ENCODE measurements at places on chromosomes 16 and 17.

DNA sequence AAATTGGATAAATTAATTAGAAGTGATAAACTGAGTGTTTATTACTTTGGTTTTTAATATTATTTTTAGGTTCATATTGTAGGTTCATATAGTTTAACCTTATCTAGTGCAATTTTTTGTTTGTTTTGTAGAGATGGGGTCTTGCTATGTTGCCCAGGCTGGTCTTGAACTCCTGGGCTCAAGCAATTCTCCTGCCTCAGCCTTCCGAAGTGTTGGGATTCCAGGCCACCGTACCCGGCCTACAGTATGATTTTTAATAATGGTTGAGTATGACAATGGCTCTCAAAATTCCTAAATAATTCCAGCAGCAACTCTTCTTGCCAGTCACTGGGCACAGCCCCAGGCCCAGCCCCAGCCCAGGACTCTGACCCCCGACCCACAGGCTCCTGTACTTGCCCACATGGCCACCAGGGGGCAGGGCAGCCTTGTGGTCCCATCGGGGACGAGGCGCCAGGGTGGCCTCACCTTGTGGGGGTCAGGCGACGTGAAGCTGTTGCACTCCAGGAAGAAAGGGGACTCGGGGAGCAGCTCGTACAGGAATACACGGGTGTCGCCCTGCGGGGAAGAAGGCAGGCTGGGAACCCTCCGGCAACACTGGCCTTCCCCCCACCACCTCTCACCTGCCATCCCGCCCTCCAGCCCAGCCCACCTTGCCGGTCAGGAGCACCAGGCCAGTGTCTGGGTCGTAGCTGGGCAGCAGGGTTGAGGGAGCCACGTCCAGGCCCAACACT, 7.9 kb upstream of the PAM16 start:
- peak; percentile 69 for DNase-seq

GRCh38 chr16:28549301-28549899, 4.3 kb upstream of the SGF29 start:
- DNase-seq: no peak

- no peak for DNase-seq
Measured at GRCh38 chr17:22514315-22514714, 822.0 kb downstream of the KCNJ18 start.

GRCh38 chr17:75020331-75021110, 8.1 kb downstream of the MRPL58 start:
- no peak for DNase-seq

- no peak for DNase-seq
Measured at GRCh38 chr17:79330696-79331095, 256.1 kb downstream of the ENGASE start.

DNA sequence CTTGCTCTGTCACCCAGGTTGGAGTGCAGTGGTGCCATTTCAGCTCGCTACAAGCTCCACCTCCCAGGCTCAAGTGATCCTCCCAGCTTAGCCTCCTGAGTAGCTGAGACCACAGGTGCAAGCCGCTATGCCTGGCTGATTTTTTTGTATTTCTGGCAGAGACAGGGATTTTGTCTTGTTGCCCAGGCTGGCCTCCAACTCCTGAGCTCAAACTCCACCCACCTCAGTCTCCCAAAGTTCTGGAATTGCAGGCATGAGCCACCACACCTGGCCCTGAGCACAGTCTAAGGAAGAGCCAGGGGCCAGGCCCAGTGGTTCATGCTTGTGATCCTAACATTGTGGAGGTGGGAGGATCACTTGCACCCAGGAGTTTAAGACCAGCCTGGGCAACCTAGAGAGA, 21.8 kb upstream of the BCO1 start:
- DNase-seq: no peak

GRCh38 chr17:70624211-70624610, 454.9 kb downstream of the KCNJ2 start:
- DNase-seq: no peak

DNA sequence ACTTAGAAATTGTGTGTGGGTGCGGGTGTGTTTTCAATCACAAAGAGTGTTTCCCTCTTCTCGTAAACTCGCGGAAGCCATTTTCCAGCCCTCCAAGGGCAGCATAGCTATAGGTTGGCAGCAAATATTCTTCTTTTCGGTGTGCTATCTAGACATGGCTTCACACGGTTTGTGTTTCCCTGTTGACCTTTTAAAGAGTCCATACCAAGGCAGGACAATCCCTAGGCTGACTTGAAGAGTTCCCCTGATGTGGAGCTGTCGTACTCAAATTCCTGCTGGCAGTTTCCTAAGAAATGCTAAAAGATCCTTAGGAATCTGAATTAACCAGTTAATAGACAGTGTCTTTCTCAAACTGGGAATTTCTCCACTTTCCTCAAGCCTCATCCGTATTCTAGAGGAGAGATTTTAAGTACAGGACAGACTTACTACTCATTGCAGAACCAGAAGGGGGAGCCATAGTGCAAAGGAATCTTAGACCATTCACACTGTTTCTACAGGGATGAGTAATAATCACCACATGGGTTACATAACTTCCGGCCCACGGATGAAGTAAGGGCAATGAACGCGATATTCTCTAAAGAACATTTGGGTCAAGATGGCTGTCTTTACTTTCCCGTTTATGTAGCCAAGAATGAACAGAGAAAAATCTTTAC, 288.6 kb upstream of the ELAC2 start:
- no peak for DNase-seq

DNA sequence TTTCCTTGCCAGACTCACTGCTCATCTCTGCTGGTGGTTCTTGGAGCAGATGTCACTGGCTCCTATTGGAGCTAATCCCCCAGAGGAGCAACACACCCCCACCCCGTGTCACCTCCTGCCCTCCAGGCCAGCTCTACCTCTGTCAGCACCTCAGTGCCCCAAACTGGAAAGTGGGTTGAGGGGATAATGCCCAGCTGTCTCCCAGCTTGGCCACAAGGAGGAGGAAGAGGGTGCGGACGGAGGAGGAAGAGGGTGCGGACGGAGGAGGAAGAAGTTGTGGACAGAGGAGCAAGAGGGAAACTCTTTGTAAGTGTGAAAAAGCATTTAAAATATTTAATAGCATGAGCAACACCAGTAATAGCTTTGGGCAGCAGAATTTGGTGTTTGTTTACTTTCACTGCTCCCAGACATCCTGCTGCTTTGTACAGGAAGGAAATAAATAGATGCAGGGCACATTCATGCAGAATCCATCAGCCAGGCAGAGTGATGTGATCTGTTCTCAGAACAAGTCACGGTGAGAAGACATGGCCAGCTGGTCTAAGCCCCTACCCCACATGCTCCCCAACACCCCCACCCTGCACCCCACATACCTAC, 82.5 kb downstream of the C17orf67 start:
- no peak for DNase-seq

DNA sequence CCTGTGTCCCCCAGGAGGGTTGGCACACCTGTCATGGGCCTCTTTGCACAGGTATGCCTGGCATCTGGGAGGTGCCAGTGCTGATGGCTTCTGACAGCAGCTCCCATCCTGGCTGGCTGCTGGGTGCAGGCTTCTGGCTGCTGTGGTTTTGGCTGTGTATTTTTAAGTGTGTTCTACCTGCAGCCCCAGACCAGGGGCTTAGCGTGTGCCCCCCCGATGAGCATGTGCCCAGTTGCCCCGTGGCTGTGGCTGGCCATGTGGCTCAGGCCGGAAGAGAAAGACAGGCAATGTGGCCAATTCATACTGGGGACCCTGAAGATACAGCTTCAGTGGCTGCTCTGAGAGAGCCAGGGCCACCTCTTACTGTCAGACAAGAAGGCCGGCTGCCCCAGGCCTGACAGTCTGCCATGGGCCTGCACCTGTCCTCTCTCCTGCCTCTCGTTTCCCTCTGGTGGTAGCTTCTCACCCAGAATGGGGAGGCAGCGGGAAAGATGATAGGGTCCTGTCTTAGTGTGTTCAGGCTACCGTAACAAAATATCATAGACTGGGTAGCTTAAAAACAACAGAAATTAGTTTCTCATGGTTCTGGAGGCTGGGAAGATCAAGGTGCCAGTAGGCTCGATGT, 37.6 kb upstream of the LGALS9 start:
- no peak for DNase-seq

- no peak for DNase-seq
Measured at GRCh38 chr16:49618955-49619354, 237.0 kb downstream of the ZNF423 start.

GRCh38 chr16:15928261-15929104, 20.9 kb upstream of the ABCC1 start:
- no peak for DNase-seq

Measured in T-helper 17 cell (primary cell).